Omental fat pad (tissue), 4 donors: ENCODE measurements at places on chromosomes 7 and 10.

DNA sequence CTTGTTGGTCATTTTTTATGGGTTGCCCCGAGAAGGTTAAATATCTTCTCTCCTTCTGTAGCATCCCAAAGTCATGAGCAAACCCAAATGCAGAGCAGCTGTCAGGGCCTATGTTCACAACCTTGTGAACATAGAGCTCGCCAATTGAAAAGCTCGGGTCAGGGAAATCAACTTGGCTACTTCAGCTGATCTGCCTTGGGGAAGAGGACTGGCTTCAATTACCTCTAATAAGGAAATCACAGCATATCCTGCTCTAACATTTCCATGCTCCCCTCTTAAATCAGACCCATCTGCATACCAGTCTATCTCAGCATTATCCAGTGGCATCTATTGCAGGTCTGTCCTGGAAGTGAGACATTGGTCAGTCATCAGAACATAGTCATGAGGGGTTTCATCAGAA, 105.6 kb downstream of the ANKRD26 start:
- no peak for DNase-seq

DNA sequence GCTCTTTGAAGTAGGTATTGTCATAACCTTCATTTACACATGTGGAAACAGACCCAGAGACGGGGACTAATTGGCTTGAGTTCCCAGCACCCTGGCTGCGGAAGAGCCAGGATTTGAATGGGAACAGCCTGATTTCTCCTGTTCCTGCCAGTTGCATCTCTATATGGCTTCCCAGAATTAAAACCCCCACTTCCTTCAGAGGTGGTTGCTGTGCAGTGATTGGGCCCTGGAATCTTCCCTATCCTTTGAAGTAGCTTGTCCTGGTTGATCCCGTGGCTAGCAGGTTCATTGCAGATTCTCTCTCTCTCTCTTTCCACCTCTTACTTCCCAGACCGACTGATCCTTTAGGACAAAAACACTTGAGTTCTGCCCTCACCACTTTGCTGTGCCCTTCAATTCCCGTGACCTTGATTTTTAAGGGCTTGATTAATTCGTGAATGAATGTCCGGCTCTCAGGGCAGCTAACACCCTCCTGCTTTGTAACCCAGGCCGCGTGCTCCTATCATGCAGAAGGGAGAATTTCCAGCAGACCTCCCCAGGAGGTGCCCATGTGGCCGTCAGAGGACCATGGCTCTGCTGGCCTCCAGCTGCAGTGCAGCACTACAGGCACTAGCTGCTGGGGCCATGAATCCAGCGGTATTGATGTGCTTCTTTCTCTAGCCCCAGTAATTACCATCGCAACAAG, 120.6 kb upstream of the AGK start:
- DNase-seq, result no peak

- DNase-seq, result no peak
These were observed 997.0 kb upstream of the POT1 start for GRCh38 chr7:125926621-125927020.

DNA sequence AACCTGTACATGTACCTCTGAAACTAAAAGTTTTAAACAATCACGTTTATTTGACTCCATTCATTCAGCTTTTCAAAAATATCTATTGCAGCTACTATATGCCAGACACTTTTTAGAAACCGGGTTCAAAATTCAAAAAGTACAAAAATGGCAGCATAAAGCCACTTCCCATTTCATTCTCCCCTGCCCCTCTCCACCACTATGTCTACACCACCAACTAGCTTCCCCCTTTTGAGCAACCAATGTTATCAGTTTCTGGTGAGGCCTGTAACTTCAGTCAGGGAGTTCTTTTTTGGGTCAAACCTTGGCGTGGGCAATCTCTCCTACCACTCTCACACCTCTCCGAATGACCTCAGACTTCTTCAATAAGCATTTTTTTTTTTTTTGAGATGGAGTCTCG, 11.5 kb upstream of the HHEX start:
- DNase-seq, result no peak

GRCh38 chr10:116589926-116590325, 833 bp upstream of the PNLIPRP1 start:
- DNase-seq, result no peak

DNA sequence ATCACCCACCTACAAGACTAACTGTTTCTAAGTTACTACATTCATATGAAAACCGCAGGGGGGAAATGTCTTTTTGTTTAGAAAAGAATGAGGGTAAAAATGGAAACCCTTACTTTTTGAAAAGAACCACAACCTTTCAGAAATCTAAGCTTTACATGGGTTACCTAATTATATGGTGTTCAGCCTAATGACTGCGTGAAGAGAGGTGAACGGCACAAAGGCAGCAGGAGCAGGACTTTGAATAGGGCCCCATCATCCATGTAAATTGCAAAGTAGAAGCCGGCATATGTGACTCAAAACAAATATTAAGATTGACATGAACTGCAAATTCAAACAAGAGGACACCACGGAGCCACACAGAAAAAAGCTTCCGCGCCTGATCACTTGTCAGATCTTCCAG, 25.1 kb downstream of the NEBL start:
- no peak for DNase-seq

DNA sequence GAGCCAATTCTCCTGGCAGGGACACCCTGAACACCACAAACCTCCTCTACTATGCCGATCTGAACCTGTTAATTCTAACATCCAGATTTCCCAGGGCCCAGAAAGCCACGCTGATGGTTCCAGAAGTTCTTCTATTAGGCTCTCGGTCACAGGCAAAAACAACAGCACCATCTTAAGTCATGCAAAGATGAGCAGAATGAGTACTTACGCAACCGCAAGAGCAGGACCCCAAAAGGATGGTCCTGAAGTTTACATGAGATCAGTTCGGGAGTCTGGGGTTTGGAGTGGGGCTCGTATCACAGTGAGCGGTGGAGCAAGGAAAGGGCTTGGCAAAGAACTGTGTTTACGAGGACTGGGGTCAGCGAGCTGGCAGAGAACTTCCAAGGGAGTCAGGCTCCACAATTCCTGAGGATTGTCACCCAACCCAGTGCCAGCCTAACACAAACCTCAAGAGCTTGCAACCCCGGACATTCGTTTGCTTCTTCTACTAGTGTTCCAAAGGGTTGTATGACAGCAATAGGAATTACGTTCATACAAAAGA, 532.6 kb downstream of the TNS3 start:
- DNase-seq, result no peak

DNA sequence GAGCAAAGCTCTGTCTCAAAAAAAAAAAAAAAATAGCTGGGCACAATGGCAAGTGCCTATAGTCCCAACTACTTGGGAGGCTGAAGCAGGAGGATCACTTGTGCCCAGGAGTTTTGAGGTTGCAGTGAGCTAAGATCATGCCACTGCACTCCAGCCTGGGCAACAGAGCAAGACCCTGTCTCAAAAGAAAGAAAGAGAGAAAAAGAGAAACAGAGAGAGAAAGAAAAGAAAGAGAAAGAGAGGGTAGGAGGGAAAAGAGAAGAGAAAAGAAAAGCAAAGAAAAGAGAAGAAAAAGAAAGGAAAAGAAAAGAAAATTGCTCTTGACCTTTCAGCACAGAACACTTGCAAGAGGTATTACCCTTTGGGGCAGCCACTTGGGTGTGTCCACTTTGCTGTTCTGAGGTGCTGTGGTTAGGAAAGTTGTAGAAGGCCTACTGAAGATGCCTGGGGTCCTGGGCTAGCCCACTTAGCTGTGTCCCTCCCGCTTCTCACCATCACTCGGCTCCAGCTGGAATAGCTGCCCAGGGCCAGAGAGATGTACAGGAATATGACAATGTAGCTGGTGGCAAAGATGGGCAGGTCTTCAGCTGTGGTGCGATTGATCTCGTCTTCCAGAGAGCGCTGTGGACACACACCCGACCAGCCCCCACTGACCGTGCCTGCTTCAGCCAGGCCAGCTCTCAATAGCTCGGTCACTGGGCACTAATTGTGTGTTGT, 5.6 kb downstream of the NPC1L1 start:
- DNase-seq, result no peak
